ENCODE measurements at places on chromosomes 1 and 21.

DNA sequence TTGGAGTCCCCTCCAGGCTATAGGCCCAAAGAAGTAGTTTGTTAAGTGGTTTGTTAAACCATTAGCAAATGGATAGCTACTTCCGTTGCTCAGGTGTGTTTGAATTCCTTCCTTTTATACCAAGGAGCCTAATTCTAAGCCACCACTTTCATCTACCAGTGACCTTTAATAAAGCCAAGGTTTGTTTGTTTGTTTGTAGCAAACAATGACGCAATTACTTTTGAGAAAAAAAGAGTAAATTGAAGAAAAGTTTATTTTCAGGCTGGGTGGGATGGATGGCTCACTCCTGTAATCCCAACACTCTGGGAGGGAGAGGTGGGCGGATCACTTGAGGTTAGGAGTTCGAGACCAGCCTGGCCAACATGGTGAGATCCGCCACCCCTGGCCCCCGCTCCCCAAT, 30.8 kb upstream of the RD3 start:
- no peak for DNase-seq

- no peak for DNase-seq
Measured at GRCh38 chr1:153768316-153769181, 6.7 kb upstream of the SLC27A3 start.

DNA sequence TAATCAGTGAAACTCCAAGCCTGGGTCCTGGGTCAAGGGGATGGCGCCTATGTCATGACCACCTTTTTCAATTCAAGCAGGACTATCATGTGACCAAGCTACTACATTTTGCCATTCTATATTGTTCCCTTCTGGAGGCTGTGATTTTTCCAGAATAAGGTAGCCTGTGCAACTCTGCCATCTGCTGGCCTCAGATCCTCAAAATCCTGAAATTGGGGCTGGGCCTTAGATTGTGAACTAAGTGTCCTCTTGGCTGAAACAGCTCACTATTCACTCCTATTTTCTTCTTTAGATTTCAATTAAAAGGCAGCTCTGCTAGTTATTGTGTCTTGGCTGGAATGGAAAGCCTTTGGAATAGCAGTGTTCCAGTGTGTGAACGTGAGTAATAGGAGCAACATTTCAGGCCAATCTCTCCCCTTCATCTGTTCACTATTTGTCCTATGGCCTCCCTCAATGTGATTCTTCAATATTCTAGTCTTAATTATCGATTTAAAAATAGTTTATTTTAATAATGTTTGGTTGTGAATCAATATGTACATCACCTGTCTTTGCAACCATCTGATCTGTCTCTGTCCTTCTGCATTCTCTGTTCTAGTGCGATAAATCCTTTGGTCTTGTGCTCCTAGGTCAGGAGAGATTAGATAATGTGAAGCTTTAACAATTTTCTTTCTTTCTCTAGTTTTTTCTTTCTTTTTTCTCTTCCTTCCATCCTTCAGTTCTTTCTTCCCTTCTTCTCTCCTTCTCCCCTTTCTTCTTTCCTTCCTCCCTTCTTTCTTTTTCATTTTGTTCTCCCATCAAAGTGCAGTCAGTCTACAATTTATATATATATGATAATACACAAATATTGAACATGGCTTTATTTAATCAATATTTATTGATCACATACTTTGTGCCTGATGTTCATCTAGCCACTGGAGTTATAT, 69.8 kb downstream of the CR1 start:
- DNase-seq, result no peak

DNA sequence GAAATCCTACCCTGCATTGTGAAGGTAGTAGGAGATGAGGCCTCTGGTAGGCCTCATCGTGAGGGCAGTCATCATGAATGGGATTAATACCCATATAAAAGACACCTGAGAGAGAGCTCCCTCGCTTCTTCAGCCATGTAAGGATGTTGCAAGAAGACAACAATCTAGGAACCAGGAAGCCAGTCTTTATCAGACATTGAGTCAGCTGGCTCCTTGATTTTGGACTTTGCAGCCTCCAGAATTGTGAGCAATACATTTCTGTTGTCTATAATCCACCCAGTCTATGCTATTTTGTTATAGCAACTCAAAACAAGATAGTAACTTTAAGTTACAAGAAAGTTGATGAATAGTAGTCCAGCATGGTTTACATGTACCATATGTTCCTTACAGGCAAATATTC, 208.5 kb downstream of the KCNT2 start:
- DNase-seq, result no peak

DNA sequence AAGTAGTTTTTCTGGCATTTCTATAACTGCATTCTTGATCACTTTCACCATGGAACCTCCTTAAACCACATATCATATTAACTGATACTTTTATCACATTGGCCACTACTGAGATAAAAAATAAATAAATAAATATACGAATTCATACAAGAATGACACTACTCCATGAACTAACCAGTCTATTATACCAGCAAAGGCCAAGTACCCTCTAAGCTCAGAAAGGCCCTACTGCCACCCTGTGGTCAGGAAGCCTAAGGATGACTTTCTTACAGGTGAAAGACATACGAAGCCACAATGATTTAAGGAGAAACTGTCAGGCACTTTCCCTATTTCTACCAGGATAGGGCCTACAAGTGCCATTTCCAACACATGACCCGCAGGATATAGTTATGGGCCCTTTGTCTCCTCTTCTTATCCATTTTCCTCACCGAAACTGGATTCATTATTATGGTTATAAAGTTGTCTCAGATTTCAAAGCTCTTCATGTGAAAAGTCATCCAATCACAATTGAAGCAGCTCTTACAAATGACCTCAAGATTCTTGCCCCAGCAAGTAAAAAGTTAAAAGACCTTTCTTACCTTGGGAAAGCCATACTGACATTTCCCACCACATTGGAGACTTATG, 23.9 kb downstream of the DNAJC8 start:
- DNase-seq, result peak; percentile 55

DNA sequence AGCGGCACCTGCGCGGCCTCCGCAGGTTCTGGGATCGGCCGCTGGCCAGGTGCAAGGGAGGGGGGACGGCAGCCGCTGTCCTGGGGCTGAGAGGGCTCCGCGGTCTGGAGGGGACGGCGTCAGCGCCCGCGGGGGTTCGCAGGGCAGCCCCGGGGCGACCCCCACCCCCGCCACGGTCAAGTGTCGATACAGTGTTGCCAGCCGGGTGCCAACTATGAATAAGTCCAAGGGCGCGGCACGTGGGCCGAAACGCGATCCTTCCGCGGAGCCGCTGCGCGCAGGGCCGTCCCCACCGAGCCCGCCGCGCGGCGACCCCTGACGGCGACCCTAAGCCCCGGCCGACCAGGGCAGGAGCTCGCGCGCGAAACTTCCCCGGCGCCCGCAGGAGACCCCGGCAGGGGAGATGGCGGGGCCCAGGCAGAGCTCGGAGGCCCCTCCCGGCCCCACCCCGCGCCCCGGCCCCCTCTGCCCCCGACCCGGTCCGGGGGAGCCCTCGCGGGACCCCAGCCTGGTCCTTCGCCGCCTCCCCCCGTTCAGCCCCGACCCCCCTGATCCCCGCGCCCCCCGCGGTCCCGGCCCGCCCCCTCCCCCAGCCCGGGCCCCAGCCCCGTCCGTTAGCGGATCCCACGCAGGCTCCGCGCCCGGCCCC, 586 bp upstream of the AGPAT3 start:
- DNase-seq, result peak; percentile 45

- no peak for DNase-seq
Measured at GRCh38 chr1:117708323-117709248, 102.7 kb downstream of the TENT5C start.

DNA sequence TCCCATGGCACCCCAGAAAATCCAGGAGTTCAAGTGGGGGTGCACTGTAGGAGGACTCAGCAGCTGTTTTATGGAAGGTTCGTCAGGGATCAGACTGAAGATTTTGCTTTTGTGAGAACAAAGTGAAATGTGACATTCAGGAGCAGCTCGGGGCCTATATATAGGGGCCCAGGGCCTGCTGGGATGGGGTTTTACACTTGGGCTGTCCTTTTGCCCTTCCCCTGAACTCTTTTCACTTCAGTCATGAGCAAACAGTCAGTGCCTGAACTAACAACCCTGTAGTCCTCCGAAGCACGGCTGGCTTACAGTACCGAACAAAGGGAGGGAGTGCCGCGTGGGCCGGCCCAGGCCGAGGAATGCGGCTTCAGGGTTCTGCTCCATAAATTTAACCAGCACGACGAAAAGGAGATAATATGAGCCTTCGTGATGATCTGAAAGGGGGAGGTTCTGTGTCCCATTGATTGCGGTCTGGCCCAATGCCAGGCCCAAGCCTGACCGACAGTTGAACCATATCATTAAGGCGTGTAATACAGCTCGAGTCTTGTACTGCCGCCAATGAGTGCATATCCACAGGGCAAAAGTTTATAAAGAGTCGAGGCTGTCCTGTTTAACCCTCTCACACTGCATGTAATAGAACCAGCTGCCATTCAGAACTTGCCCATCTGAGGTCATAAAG, 139.9 kb downstream of the DHRS3 start:
- peak; percentile 95 for DNase-seq

GRCh38 chr1:41941381-41941780, 22.7 kb upstream of the HIVEP3 start:
- DNase-seq, result no peak

GRCh38 chr1:209207701-209208286, 375.7 kb upstream of the CAMK1G start:
- DNase-seq, result peak; percentile 58

DNA sequence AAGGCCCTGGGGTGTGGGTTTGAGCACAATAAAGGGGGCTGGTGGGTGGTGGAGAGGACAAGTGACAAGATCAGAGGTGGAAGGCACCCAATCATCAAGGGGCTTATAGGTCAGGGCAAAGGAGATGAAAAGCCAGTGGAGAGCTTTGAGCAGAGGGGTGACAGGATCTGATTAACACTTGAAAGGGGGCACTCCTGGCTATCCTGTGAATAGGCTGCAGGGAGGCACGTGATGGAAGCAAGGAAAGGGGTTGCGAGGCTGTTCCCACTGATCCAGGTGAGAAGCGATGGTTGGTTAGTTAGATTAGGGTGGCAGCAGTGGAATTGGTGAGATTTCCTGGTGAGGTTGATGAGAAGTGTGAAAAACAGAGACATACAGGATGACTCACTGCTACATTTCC, 80.6 kb downstream of the WLS start:
- no peak for DNase-seq

DNA sequence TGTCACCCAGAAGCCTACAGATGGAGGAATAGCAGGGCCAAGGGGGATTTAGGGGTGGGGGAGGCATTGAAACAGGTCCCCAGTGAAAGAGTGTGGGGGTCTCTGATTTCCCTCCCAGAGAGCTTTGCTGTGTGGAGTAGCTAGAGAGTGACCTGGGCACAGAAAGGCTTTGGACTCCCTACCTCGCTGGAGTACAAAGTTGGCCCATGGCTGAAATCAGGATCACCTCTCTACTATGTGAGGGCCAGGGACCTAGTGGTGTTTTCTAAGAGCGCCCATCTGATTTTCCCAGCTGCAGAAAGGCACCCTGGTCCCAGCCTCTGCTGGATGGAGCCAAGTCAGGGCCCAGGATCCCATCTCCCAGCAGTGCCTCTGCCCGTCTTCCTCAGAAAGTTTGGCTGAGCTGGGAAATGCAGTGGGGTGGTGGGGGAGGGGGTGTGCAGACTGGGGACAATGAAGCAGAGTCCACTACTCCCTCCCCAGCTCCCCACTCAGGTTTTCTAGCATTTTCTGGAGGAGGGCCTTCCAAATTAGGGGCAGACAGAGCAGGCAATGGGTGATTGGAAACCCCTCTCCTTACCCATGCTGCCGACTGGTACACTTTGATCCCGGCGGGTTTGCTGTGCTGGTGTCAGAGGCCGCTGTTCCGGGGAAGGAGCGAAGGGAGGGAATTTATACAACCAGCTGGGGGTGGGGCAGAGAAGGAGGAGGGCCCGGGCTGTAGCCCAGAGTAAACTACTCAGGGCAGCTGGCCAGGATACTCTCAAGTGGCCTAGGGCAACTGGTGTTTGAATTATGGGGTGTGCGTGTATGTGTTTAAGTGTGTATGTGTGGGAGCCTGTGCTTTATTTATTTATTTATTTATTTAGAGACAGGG, at the start of gene SELENBP1:
TSS of gene SELENBP1 (minus strand) at position 648 of the 877 bp plus-strand sequence. CDS start at position 584, 64 bp downstream.
- DNase-seq, result peak; percentile 85

GRCh38 chr1:8078176-8078671, 52.1 kb upstream of the ERRFI1 start:
- peak; percentile 33 for DNase-seq

GRCh38 chr21:23740463-23740862, 1866.8 kb downstream of the MRPL39 start:
- no peak for DNase-seq

GRCh38 chr1:67582625-67583461, 102.2 kb upstream of the GADD45A start:
- DNase-seq, result no peak

- no peak for DNase-seq
Measured at GRCh38 chr1:18725231-18725895, 94.7 kb downstream of the PAX7 start.

- DNase-seq, result peak; percentile 42
Measured at GRCh38 chr1:41681331-41682098, 197.0 kb upstream of the EDN2 start.

DNA sequence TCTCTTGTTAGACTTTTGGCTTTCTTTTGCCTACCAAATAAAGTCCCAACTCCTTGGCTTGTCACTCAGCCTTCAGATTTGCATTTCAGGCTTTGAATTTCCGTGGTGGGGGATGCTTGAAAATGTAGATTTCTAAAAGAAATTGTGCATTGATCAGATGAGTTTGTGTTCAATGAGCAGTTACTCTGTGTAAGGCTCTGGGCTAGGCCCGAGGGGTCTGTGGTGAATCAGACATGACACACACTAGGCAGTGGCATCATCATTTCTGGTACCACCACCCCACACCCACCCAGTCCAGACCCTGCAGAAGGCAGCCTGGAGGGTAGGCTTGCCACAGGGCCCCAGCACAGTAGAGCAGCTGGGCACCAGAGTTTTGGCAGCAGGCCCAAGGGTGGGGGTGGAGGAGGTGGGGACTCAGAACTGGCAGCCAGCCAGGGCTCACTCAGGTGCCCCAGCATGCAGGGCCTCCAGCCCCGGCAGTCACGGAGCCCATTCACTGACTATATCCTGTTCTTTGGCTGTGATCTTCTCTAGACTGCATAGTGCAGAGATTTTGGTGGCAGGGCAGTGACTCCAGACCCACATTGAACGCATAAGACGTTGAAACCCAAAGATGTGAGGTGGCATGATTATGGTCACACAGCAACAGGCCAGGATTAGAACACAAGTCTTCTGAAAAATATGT, 97.2 kb upstream of the ARTN start:
- no peak for DNase-seq

DNA sequence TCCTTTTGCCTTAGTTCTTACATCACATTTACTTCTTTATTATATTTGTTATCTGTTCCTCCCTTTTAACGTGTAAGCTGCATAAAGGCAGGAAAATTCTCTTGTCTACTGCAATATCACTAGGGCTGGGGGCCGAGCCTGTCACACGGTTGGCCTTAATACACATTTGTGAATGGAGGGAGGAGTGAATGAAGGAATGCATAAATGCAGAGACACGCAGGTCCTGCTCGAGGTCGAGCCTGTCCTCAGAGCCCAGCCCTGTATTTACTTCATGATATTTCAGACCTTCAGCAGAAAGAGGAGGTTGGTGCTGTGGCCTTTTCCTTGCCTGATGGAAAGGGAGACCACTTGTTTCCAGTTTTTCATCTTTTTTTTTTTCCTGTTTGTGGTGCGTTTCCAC, 671.3 kb downstream of the PTPRU start:
- DNase-seq, result no peak

GRCh38 chr1:225044258-225044657, 114.8 kb downstream of the DNAH14 start:
- DNase-seq, result peak; percentile 1

GRCh38 chr1:78292361-78292760, 198.4 kb upstream of the PTGFR start:
- DNase-seq, result peak; percentile 99

- no peak for DNase-seq
Measured at GRCh38 chr1:23023174-23023845, 4.0 kb downstream of the KDM1A start.

- peak; percentile 22 for DNase-seq
Measured at GRCh38 chr1:96521994-96522760, 199.4 kb upstream of the PTBP2 start.
